ENCODE measurements at places on chromosomes 4 and X. TPM values are rescaled to one million over a fixed set of nuclear protein-coding genes. Genes with fewer than 3 reads are reported as not detected.

Gene TXK
- not detected for total RNA-seq

Gene ARSH
- total RNA-seq = not detected

Gene NAT8L
- 1.5 TPM for total RNA-seq

Gene CENPVL3
- not detected for total RNA-seq

Gene GYPA
- total RNA-seq = not detected

- H3K36me3 ChIP-seq = no peaks in the 10 kb centered on the region
- H3K4me1 ChIP-seq = no peaks in the 10 kb centered on the region
- no peaks in the 10 kb centered on the region for H3K27me3 ChIP-seq
- DNase-seq = no peak
- no peak overlapping the region for H3K4me3 ChIP-seq
- no peak overlapping the region for H3K27ac ChIP-seq
These were observed 61.5 kb downstream of the PCDH18 start for GRCh38 chr4:137470806-137471205.

DNA sequence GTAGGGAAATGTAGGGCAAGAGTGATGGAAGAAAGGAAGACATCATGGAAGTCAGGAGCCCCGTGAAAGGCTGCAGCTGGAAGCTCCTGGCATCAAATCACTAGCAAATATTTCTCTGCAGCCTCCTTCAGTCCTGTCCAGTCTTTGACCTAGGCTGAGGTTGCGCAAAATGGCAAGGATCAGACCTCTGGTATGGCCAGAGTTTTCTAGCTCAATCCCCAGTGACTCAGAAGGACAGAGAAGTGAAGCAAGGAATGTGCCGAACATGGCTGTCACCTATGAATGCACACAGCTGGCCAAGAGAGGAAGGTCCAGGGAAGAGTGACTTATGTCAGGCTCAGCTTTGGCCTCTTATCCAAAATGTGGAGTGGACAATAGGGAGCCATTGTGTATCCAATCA, 71.1 kb upstream of the PHOX2B start:
- no peak overlapping the region for H3K4me3 ChIP-seq
- no peaks in the 10 kb centered on the region for H3K4me1 ChIP-seq
- no peak overlapping the region for H3K27ac ChIP-seq
- no peak for DNase-seq
- H3K27me3 ChIP-seq = no peaks in the 10 kb centered on the region

DNA sequence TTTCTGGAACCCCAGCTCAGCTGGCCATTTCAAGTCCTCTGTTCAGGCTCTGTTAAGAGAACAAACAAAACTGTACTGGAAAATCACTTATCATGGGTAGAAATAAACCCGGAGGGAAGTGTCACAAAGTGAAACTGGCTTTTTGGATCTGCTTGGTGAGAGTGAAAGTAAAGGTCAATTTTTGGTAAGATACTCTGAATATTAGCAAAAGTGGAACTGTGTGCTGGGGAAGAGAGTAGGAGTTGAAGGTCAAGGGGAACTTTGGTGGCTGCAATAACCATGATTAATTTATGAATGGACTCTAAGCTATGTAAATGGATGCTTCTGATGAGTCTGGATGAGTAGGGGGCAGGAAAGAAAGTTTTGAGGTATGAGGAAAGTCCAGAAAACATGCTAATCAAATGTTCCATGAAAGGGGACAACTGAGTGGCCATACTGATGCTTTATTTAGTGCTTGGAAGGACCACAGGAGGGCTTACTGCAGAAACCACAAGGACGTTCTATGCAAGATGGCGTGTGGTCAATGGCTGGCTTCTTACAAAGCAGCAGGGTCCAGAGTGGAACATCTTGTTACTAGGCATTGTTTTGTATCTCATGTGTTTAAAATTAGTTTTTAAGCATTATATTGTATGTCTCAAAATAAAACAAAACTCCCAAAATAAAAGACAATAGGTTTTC, 36.8 kb upstream of the TNIP3 start:
- H3K27ac ChIP-seq = no peak overlapping the region
- DNase-seq = no peak
- no peaks in the 10 kb centered on the region for H3K27me3 ChIP-seq
- no peak overlapping the region for H3K4me3 ChIP-seq

DNA sequence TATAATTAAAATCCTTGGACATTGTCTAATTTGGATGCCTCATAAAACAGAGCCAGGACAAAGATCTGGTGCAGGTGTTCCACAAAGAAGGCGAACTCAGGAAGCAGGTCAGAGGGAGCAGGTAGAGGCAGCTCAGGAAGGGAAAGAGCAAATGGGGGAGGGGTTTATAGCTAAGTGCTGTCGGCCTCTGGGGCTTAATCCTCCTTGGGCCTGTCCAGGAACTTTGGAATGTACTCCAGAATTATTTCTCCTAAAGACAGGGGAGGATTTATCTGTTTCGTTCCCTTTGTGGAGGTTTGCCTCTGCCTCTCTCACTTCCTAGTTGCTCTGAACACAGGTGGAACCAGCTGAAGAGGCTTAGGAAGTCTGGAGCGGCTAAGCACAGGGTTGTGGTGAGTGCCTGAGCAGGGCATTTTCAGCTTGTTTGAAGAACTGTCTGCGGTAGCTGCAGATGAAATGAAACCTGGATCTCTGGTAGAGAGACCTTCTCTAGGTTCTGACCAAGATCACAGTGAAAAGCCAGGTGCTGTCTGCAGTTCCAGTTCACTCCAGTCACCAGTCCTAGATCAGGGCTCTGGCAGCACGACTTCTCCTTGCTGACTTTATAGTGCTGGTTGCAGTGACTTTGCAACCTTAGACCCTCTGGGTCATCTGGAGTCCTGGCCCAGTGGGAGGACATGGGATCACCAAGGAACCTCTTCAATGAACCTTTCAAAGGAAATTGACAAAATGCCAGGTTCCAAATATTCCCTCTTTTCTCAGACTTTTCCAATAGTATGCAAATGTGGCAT, 519.2 kb downstream of the PCDH10 start:
- no peak overlapping the region for H3K4me3 ChIP-seq
- DNase-seq = no peak
- H3K27me3 ChIP-seq = no peaks in the 10 kb centered on the region
- H3K27ac ChIP-seq = no peak overlapping the region
- H3K4me1 ChIP-seq = no peaks in the 10 kb centered on the region
- no peaks in the 10 kb centered on the region for H3K36me3 ChIP-seq

DNA sequence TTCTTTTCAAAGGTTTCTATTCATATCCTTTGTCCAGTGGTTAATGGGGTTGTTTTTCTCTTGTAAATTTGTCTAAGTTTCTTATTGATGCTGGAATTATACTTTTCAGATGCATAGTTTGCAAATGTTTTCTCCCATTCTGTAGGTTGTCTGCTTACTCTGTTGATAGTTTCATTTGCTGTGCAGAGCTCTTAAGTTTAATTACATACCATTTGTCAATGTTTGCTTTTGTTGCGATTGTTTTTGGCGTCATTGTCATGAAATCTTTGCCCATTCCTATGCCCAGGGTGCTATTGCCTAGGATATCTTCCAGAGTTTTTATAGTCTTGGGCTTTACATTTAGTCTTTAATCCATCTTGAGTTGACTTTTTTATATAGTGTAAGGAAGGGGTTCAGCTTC, 21.2 kb upstream of the UGT8 start:
- H3K4me3 ChIP-seq = no peak overlapping the region
- no peak for DNase-seq
- no peaks in the 10 kb centered on the region for H3K36me3 ChIP-seq
- no peaks in the 10 kb centered on the region for H3K4me1 ChIP-seq
- H3K27ac ChIP-seq = no peak overlapping the region
- H3K27me3 ChIP-seq = no peaks in the 10 kb centered on the region

DNA sequence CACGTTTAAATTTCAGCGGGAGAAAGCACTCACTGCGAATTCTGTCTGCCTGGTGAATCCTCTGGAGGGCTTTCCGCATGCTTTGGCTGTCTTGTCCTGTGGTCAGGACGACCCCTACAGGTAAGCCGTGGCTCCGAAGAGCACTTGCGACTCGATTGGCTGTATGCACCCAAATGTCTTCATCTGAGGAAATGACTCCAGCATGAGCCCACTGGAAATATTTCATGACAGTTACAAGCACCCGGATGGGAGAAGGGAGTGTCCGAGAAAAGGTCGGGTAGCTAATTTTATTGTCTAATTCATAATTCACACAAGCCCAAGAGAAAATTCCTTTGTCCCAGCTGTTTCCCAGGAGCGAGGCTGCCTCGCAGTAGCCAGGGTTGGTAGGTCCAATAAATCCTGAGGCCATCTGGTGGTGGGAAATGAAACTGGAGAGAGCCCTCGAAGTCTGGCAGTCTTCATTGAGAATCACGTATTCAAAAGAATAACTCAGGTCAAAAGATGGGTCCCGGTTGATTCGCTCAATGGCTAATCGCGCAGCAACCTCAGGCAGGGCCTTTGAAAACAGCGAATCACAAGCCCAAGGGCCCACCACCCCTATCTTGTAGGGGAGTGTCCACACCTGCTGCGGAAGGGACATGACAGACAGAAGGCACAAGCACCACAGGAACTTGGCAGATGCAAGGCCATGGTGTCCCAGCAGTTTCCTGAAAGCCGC, 6.6 kb downstream of the GUCY2F start:
- peaks cover 2% of the 10 kb centered on the region for H3K27me3 ChIP-seq
- no peak overlapping the region for H3K4me3 ChIP-seq
- no peak overlapping the region for H3K27ac ChIP-seq
- DNase-seq = no peak

DNA sequence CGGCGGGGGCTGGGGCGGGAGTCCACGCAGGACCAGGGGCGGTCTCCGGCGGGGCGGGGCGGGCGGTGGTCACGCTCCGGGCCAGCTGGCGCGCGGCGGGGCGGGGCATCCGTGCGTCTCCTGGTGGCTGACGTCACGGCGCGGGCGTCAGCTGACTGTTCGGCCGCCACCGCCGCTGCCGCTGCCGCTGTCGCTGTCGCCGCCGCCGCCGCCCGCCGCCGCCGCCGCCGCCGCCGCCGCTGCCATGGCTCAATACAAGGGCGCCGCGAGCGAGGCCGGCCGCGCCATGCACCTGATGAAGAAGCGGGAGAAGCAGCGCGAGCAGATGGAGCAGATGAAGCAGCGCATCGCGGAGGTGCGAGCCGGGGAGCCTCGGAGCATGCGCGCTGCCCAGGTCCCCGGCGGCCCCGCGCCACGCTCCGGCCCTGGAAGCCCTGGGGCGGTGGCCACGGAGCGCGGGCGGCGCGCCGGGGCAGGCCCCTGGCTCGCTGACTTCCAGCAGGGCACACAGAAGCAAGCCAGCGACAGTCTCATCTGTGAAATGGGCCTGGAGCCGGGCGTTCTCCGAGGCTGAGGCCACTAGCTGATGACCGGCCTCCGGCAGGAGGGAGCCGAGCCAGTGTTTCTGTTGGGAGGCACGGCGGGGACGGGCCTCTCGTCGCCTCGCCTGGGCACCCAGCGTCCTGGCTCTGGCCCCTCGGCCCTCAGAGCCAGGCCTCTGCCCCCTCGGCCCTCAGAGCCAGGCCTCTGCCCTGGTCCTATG, at the start of gene FAM50A:
TSS of gene FAM50A (plus strand) at position 150 of the 763 bp plus-strand sequence. CDS start at position 245, 95 bp downstream.
- H3K27me3 ChIP-seq = no peaks in the 10 kb centered on the region
- peak; percentile 78 for DNase-seq
- peaks cover 21% of the 10 kb centered on the region for H3K36me3 ChIP-seq

DNA sequence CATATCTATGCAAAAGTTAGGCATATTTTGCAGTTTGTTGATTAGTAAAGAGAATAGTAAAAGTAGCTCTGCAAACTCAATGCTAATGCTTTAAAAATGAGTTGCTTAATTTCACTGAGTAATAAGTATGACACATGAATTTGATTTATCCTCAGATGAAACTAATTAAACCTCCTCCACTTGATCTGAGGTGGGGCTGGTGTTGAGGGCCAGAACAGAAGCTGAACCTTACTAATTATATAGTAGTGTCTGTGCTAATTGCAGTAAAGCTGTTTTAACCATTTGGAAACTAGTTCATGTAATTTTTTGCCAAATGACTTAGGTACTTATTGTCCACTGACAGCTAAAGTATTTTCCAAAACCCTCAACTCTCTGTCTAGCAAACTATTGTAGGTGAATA, 7.7 kb upstream of the PGAM4 start:
- H3K4me1 ChIP-seq = no peaks in the 10 kb centered on the region
- no peak for DNase-seq
- H3K4me3 ChIP-seq = no peak overlapping the region
- no peaks in the 10 kb centered on the region for H3K27me3 ChIP-seq
- no peaks in the 10 kb centered on the region for H3K36me3 ChIP-seq
- no peak overlapping the region for H3K27ac ChIP-seq

- no peak for DNase-seq
- H3K27me3 ChIP-seq = no peaks in the 10 kb centered on the region
- H3K36me3 ChIP-seq = no peaks in the 10 kb centered on the region
- no peak overlapping the region for H3K4me3 ChIP-seq
- H3K27ac ChIP-seq = no peak overlapping the region
- H3K4me1 ChIP-seq = no peaks in the 10 kb centered on the region
These were observed 755.5 kb downstream of the GLUD2 start for GRCh38 chrX:121802881-121803412.

GRCh38 chr4:62260254-62260653, 1060.1 kb downstream of the ADGRL3 start:
- no peak overlapping the region for H3K27ac ChIP-seq
- no peaks in the 10 kb centered on the region for H3K36me3 ChIP-seq
- H3K4me1 ChIP-seq = no peaks in the 10 kb centered on the region
- H3K27me3 ChIP-seq = no peaks in the 10 kb centered on the region
- H3K4me3 ChIP-seq = no peak overlapping the region
- no peak for DNase-seq

DNA sequence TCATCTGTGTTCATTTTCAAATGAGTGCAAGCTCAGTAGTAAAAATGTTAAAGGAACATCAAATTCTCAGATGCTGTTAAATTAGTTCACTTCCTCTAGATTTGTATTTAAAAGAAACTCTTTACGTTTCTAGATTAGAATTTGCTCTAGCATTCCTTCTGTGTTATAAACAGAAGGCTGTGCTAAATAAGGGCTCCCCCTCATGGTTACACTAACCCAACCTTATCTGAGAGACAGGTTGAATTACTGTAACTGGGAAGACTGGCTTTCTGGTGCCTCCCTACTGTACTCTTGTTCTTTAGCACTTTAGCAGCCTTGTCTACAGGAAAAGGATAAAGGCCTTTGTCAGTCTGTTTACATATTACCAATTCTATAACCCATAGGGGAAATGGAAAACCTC, 56.8 kb downstream of the RXFP1 start:
- no peak for DNase-seq
- H3K27ac ChIP-seq = no peak overlapping the region
- H3K36me3 ChIP-seq = no peaks in the 10 kb centered on the region

DNA sequence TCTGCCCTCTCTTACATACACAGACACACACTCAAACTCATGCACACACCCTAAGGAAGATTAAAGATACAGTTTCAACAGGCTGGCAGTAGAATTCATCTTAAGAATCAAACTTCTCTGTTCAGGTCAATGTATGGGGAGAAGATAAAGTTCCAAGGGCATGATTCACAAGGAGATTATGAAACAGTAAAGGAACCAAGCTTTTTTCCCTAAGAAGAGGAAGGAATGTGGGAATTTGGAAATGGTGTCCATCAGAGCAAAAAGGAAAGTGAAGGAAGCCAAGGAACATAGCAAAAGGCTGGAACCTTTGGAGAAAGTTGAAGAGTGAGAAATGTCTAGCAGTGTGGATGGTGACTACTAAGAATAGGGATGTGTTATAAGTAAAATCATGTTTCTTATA, 191.0 kb upstream of the NPY2R start:
- H3K36me3 ChIP-seq = no peaks in the 10 kb centered on the region
- no peaks in the 10 kb centered on the region for H3K4me1 ChIP-seq
- no peak for DNase-seq
- no peak overlapping the region for H3K4me3 ChIP-seq
- H3K27me3 ChIP-seq = no peaks in the 10 kb centered on the region

- H3K27me3 ChIP-seq = no peaks in the 10 kb centered on the region
- no peak for DNase-seq
- H3K36me3 ChIP-seq = no peaks in the 10 kb centered on the region
These were observed 484.2 kb downstream of the BCOR start for GRCh38 chrX:39613482-39613995.

GRCh38 chrX:136725441-136726104, 55.2 kb downstream of the ARHGEF6 start:
- no peak overlapping the region for H3K4me3 ChIP-seq
- no peaks in the 10 kb centered on the region for H3K36me3 ChIP-seq
- peaks cover 23% of the 10 kb centered on the region for H3K4me1 ChIP-seq
- H3K27ac ChIP-seq = peak overlapping the region; percentile 66
- DNase-seq = peak; percentile 75
